ENCODE measurements at places on chromosomes 11 and 22.

GRCh38 chr22:22673628-22674027, 29.2 kb downstream of the GGTLC2 start:
- no peak for DNase-seq

DNA sequence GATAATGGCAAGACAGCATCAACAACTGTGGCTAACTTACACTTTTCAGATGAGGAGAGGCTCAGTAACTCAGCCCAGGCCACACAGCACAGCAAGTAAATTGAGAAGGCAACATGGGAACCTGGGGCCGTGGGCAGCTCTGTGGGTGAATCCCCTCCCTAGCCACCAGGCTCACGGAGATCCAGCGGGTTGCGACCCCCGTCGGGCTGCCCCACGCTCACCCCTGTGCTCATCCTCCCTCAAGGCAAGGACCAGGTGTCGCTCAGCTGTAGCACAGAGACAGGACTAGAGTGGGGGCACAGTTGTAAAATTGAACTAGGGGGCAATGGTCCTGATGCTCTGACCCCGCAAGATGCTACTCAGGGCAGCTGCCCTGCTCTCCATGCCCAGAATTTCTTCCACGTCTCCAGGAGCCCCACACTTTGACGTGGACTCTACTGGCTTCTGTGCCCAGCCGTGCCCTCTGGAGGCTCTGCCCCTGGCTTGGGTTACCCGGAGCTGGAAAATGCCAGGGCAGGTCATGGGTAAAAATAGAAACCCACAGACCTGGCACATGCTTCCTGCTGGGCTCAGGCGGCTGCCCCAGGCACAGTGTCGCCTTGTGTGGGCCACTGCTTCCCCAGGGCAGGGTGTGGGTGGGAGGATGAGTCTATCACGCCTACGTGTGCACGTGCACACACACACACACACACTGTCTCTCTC, 9.0 kb downstream of the TUBA8 start:
- no peak for DNase-seq

GRCh38 chr22:46667245-46667623, 47.0 kb downstream of the GRAMD4 start:
- no peak for DNase-seq

GRCh38 chr11:96267496-96268032, 75.4 kb downstream of the MAML2 start:
- no peak for DNase-seq

- peak; percentile 62 for DNase-seq
These were observed 27.8 kb upstream of the ROBO3 start for GRCh38 chr11:124837491-124837856.

GRCh38 chr11:72842653-72843330, 28.6 kb downstream of the ATG16L2 start:
- DNase-seq = no peak

- DNase-seq = peak; percentile 79
These were observed 9.4 kb upstream of the CASP12 start for GRCh38 chr11:104907521-104908185.

GRCh38 chr11:76453248-76453647, 8.4 kb downstream of the EMSY start:
- no peak for DNase-seq

DNA sequence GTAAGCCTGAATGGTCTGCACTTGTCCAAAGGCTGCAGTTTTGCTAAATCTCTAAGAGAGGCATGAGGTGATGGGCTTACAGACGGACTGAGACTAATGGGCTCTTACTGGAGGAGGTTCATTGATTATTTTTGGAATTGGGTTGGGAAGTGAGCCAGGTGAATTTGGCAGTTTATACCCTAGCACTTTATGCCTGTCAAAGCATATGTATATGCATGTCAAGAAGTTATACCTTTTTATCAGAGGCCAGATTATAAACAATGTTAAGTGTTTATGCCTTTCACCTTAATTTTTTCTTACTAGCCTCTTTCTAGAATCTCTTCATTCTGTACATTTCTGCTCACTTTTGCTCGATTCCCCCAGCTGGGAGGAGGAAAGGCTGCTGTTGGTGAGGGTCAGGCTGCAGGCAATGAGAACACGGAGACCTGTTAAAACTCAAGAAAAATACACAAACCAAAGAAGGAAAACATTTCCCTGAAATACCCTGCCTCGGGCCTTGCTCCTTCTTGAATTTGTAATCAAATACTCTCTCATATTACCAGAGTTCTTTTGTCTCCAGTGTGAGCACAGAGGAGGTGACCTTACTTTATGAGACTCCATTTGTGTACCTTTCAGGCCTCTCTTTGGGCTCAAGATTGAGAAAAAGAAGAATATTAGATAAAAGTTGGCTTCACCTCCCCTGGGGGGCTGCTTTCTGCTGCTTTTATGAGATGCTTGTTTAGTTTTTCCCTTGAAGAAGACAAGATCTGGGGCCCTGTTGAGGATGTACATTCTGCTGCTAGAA, 19.6 kb downstream of the NAT10 start:
- no peak for DNase-seq
